ENCODE measurements at places on chromosomes 4 and X. TPM values are rescaled to one million over a fixed set of nuclear protein-coding genes. Genes with fewer than 3 reads are reported as not detected.

Gene MXRA5
- 40.2 TPM for total RNA-seq

Gene PPP3CA
- 33.8 TPM for total RNA-seq

Gene SCML1
- total RNA-seq = 0.86 TPM

Gene ATG4A
- total RNA-seq = 3.3 TPM

Gene BEND2
- not detected for total RNA-seq

Gene CT83
- total RNA-seq = not detected

Gene ARHGAP24
- total RNA-seq = 85.6 TPM

Gene ASB11
- not detected for total RNA-seq

Gene GAB3
- total RNA-seq = 0.55 TPM

Gene CENPVL1
- 0.45 TPM for total RNA-seq

Gene PRKG2
- total RNA-seq = 1.1 TPM

Gene ATOH1
- 1.6 TPM for total RNA-seq

Gene TRIM60
- not detected for total RNA-seq

DNA sequence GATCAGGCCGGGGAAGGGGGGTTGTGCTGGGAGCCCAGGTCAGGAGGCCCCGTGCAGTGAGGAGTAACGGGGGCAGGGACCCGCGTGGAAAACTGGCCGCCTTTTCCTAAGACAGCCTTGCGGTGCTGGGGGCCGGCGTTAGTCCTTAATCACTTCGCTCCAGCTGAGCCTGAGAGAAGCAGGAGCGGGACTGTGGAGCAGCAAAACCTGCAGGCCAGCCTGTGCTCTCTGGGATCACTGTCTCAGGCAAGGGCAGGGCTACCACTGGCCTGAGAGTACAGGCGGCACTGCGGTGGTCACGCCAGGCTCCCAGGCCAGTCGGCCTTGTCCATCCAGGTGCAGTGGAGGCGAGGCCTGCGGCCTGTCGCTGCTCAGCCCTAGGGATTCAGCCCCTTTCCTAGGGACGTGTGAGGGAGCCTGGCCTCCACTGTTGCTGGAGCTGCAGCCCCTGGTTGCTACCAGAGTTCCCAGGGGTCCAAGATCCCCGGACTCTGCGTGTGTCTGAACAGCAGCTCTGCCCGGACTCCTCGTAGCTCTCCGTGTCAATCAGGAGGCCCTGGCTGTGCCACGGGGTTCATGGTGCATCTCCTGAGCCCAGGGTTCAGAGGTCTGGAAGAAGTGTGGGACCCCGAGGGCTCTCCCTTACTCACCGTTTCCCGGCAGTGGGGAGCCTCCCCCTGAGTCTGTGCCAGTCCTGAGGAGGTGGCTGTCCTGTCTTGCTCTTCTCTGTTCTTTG, 2141.7 kb upstream of the TENM3 start:
- no peaks in the 10 kb centered on the region for H3K36me3 ChIP-seq
- H3K27me3 ChIP-seq = no peaks in the 10 kb centered on the region
- H3K4me3 ChIP-seq = no peak overlapping the region
- DNase-seq = peak; percentile 58
- H3K4me1 ChIP-seq = no peaks in the 10 kb centered on the region

DNA sequence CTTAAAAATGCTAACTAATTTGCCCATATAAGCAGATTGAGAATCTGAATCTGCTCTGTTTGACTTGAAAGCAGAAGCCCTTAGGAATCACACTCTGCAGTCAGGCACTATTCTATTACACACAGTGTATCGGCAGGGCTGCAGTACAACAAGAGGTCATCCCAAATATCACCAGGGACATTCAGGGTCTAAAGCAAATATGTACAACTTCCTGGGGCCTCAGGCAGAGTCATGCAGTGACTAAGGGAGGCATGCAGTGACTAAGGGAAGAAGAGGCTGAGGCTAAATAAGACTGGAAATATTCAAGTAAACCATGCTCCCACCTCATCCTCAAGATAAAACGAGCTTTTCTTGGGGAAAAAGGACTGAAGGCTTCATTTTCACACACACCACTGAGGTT, 20.9 kb downstream of the MAPK10 start:
- H3K4me3 ChIP-seq = no peak overlapping the region
- H3K4me1 ChIP-seq = no peaks in the 10 kb centered on the region
- no peaks in the 10 kb centered on the region for H3K36me3 ChIP-seq
- no peak overlapping the region for H3K27ac ChIP-seq

DNA sequence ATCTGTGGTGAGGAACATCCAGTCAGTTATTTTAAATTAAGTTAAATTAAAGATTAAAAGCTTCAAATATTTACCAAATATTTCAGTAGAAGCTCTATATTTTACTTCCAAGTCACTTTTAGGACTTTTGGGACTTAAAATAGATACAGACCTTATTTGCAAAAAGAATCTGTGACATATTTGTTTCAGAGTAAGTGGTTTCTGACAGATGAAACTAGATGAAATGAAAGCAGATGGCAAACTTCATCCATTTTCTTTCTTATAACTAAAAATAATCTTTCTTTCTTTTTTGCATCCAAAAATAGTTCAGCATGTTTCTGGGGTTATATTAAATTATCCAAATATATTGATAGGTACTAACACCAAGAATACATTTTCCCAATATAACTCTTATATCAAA, 6.6 kb upstream of the UTP3 start:
- no peak overlapping the region for H3K4me3 ChIP-seq
- H3K27me3 ChIP-seq = no peaks in the 10 kb centered on the region
- no peak overlapping the region for H3K27ac ChIP-seq
- DNase-seq = no peak
- H3K4me1 ChIP-seq = no peaks in the 10 kb centered on the region

DNA sequence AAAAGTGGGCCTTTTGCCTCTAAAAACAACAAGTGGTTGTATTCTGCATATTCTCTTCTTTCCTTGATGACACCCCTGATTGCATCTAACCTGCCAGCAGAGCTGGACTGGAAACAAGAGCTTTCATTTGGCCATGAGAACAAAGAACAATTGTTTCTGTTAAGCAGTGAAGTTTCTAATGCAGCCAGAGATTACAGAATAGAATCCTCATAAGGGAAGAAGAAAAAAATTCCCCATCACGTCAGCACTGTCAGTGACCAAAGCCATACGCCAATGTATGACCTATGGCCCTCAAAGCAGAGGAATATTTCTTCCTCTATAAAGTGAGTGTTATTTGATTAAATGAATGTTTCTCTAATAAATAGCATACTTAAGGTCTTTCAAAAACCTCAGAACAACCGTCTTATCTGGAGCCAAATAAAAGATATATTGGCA, 529.1 kb upstream of the INTU start:
- no peaks in the 10 kb centered on the region for H3K36me3 ChIP-seq
- DNase-seq = no peak
- H3K27me3 ChIP-seq = no peaks in the 10 kb centered on the region
- H3K4me3 ChIP-seq = no peak overlapping the region
- no peaks in the 10 kb centered on the region for H3K4me1 ChIP-seq

- no peak within 1 kb of the TSS for H3K27ac ChIP-seq
- peaks cover 30% of the 10 kb centered on the region for H3K27me3 ChIP-seq
- DNase-seq = peak; percentile 67
- H3K4me3 ChIP-seq = peak within 1 kb of the TSS; percentile 56
- H3K36me3 ChIP-seq = no peaks in the 10 kb centered on the region
- H3K4me1 ChIP-seq = no peaks in the 10 kb centered on the region
Observed at GRCh38 chrX:20116577-20117240, at the start of gene MAP7D2. TSS of gene MAP7D2 (minus strand) at chrX:20116907. CDS start at chrX:20116879, 28 bp downstream.

- H3K27ac ChIP-seq = no peak overlapping the region
- DNase-seq = no peak
- H3K36me3 ChIP-seq = no peaks in the 10 kb centered on the region
- no peaks in the 10 kb centered on the region for H3K27me3 ChIP-seq
- no peaks in the 10 kb centered on the region for H3K4me1 ChIP-seq
Observed at GRCh38 chrX:18297251-18297650, 57.2 kb downstream of the SCML2 start.

DNA sequence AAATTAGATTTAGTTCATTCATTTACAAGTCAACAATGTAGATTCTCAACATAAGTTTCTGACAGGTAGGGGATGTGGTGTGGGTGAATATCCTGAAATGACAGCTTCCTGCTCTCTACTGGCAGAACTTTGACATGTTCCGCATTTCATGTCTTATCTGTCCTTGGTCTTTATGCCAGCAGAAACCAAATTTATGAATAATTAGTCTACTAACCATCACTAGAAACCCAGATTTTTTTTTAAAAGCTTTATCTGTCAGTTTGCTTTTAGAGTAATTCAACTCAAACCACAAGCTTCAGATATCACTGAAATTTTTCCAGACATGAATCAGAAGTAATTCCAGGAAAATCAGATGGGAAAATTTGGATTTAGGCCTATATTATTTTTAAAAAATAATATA, 17.9 kb downstream of the COQ2 start:
- no peak overlapping the region for H3K4me3 ChIP-seq
- no peaks in the 10 kb centered on the region for H3K4me1 ChIP-seq
- peaks cover 45% of the 10 kb centered on the region for H3K36me3 ChIP-seq
- no peak overlapping the region for H3K27ac ChIP-seq
- DNase-seq = no peak

- no peaks in the 10 kb centered on the region for H3K27me3 ChIP-seq
- no peaks in the 10 kb centered on the region for H3K36me3 ChIP-seq
- no peaks in the 10 kb centered on the region for H3K4me1 ChIP-seq
- no peak for DNase-seq
- no peak overlapping the region for H3K27ac ChIP-seq
Observed at GRCh38 chr4:160091631-160092030, 988.8 kb downstream of the RAPGEF2 start.

GRCh38 chr4:41512136-41512535, 25.8 kb upstream of the LIMCH1 start:
- H3K36me3 ChIP-seq = no peaks in the 10 kb centered on the region
- no peak overlapping the region for H3K4me3 ChIP-seq

- no peak overlapping the region for H3K4me3 ChIP-seq
- H3K36me3 ChIP-seq = no peaks in the 10 kb centered on the region
- DNase-seq = no peak
- H3K27me3 ChIP-seq = peaks cover 36% of the 10 kb centered on the region
Observed at GRCh38 chrX:130173190-130173895, 1.6 kb downstream of the RAB33A start.

DNA sequence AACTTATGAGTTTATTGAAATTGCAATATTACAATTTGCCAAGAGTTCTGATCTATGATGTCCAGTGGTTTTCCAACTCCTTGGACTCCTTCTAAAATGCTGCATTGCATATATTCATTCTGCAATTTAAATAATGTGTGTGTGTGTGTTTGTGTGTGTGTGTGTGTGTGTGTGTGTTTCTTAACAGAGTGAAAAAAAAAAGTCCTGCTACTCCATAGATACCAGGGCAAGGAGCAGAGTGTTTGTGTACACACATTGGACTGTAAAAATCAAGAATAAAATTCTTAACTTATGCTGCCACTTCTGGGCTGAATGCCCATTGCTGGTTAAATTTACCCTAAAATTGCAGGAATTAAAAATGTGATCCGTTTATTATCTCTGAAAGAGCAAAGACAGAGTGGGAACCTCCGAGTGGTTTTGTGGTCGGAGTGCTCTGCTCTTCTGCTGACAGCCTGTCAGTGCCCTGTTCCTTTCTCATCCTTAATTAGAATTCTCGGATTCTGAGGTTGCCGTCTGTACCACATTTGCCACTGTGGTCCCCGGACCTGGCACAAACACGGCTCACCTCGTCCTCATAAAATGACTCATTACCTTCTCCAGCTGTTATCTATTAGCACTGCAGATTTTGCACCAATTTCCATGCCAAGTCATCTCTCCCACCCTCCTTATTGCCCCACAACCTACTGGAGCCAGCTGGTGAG, 355.5 kb downstream of the KCNIP4 start:
- no peaks in the 10 kb centered on the region for H3K36me3 ChIP-seq
- H3K4me3 ChIP-seq = no peak overlapping the region
- H3K27ac ChIP-seq = no peak overlapping the region
- no peaks in the 10 kb centered on the region for H3K27me3 ChIP-seq

DNA sequence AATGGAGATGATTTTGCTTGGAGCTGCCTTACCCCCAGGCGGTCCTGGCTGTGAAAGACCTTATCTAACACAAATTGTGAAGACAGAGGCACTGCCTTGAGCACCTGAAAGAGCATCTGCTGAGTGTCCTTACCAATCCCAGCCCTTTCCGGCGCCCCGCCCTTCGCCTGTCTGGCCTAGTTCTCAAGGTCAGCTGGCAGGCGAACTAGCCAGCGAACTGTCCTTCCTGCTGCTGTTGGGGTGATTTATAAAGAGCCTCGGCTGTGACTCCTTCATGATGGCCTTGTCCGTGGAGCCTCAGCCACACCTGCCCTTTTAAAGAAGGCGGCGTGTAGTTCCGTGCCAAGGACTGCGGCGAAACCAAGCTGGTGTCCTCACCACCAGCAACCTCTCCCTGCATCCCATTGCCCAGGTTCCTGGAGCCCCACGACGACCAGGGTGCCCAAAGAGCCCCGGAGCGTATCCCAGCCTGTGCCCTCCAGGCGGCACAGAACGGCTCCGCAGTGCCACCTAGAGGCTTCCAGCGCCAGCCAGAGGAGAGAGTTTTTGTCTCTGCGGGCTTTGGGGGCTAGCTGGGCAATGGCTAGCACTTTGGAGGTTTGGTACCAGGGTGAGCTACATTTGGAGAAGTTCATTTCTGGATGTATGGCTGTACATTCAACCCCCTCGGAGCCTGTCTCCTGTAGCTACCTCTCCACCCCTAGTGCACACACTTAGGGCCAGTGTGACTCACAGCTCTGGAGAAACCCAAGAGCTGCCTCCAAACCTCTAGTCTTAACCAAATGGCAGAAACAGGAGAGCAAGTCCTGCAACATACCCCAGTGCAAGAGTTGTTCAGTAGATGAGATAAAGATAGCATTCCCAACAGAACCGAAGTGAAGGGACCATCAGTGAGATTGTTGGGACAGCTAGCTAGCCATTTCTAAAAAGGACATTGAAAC, 36.8 kb upstream of the VMA21 start:
- no peaks in the 10 kb centered on the region for H3K4me1 ChIP-seq
- no peaks in the 10 kb centered on the region for H3K27me3 ChIP-seq
- H3K36me3 ChIP-seq = no peaks in the 10 kb centered on the region
- H3K4me3 ChIP-seq = peak overlapping the region; percentile 65
- no peak overlapping the region for H3K27ac ChIP-seq
- DNase-seq = peak; percentile 83

DNA sequence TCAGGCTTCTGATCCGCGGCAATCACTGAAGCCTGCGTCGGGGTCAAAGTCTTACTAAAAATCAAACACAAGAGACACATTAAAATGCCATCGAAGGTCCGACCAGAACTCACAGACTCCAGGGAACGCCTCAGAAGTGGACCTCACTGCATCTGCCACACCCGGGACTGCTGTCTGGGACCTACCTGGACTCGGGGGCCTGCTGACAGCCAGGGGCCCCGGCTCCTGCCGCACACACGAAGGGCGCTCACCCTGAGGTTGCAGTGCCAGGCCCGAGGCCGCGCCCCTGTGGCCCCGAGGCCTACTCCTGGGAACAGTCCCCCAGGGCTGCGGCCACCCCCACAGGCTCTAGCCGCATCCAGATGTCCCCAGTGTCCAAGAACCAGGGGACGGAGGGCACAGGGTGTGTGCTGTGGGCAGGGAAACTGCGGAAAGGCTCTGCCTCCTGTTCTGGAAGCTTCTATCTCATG, 7.4 kb downstream of the CTBP1 start:
- no peak for DNase-seq
- no peaks in the 10 kb centered on the region for H3K4me1 ChIP-seq
- no peaks in the 10 kb centered on the region for H3K27me3 ChIP-seq
- H3K36me3 ChIP-seq = peaks cover 28% of the 10 kb centered on the region
- no peak overlapping the region for H3K27ac ChIP-seq

GRCh38 chr4:13922459-13922858, 294.9 kb upstream of the BOD1L1 start:
- H3K36me3 ChIP-seq = no peaks in the 10 kb centered on the region
- H3K27ac ChIP-seq = no peak overlapping the region
- peaks cover 7% of the 10 kb centered on the region for H3K27me3 ChIP-seq
